Tibial artery (tissue), 4 donors: ENCODE measurements at places on chromosomes 1 and 21.
A peak's percentile ranks its signal among the peaks of the same experiment; 100 is the strongest.

- DNase-seq = no peak
Observed at GRCh38 chr1:152347116-152347728, 12.6 kb downstream of the FLG2 start.

DNA sequence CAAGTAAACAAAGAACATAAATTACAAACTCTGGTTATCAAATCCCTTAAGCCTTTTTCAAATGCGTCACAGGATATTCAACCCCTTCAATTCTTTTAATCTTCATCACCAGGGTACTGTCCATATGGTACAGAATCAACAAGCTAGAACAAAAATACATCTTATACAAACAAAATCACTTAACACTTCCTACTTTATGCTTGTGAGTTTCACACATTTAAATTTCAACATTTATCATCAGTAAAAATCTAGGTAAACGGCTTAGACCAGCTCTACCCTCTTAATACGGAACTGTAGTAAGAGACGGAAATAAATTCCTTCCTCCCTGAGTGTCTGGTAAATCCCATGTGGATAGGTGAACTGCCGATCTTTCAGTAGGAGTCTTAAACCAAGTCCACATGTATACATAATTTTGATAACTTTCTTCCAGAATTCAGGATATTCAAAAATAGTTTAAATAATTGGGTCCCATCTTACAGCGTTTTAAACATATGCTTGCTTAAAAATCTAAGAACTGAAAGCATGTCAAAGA, 1.0 kb downstream of the CCDC181 start:
- no peak for DNase-seq

- peak; percentile 34 for DNase-seq
Observed at GRCh38 chr1:42334240-42335049, 590 bp downstream of the FOXJ3 start.

GRCh38 chr1:161365207-161365606, 2.5 kb downstream of the CFAP126 start:
- no peak for DNase-seq
